ENCODE measurements at places on chromosomes 1 and 21.

DNA sequence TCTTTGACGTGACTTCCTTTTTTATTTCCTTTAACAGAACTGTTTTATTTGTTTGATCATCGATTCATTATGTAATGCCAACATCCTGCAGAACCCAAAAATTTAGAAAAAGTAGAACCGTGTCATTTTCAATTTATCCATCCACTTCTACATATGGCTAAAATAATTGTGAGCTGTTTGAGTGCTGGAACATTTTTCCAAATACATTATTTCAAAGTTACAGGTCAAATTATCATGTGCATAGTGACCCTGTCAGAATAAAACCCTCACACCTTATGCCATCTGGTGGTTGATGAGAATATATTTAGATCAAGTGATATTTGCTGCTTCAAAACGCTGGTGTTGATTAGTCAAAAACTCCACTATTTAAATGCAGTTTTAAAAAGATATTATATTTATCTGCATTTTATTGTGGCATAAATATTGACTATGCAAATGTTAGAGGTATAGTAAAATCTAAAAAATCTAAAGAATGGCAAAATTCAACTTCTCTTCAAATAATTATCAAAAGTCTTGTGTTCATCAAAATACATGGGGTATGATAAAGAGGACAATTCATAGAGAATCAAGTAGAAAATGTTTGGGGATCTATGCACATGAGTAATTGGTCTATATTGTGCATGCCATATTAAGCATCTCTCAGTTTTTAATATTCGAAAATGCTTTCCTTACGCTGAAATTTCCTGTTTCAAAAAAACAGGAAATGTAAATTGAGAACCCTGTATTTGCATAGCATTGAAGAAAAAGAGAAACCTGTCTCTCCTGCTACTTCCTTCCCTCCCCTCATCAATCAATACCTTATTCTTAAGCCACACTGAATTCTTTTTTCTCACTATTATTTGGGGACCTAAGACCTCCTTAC lies 39.7 kb downstream of the UBE2U start:
- DNase-seq: no peak

DNA sequence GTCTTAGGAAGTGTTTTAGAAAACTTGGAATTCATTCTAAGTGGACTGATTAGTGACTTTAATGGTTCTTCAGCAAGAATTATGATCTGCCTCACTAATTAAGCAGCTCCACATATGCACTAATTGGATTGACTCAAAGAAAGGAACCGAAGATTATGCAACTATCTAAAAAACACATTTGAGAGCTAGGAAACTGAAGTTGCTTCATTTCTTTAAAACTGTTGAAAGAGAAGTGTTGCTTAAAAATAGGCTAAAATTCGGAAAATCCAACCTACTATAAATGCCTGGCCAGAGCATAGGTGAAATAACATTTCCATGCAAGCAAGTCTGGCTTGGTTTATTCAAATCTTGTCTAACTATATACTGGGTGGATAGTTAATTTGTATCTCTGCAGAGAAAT lies 502.9 kb upstream of the ZRANB2 start:
- no peak for DNase-seq

- no peak for DNase-seq
Measured at GRCh38 chr1:180156201-180156600, 1.5 kb downstream of the QSOX1 start.

- DNase-seq: no peak
Measured at GRCh38 chr21:32380940-32381339, 11.9 kb downstream of the URB1 start.

DNA sequence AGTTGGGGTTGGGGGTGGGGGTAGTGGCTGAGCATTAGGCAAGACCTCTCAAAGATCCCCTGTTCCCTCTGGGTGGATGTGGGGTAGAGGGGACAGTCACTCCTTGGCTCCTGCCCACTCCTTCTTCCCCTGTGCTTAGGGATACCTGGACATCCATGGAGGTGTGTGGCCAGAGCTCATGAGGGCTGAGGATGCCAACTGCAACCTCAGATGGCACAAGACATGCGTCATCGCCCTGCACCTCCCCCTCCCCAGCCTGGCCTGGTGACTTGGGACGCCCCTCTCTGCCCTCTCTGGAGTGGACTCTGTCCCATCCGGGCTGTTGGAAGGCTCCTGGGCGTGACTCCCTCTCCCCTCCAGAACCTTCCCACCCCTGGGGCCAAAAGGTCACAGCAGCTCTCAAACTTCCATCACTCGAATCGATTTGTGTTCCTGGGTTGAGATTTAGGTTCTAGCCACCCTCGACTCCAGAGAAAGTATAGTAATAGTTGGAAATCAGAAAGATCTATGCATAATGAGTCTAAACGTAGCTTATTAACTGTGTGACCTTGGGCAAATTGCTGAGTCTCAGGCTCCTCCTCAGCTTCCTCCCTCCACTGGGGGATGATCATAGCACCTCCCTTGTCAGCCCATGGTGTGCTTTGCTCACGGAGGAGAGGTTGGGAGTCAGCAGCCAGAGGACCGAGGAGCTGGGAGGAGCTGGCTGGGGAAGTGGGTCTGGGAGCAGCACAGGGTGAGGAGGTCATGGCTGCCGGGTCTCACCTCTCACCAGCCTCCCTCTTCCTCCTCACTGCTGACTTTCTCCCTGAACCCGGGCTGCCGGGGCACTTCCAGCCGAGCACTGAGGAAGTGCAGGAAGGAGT lies 2.2 kb upstream of the PTPN7 start:
- DNase-seq: no peak

DNA sequence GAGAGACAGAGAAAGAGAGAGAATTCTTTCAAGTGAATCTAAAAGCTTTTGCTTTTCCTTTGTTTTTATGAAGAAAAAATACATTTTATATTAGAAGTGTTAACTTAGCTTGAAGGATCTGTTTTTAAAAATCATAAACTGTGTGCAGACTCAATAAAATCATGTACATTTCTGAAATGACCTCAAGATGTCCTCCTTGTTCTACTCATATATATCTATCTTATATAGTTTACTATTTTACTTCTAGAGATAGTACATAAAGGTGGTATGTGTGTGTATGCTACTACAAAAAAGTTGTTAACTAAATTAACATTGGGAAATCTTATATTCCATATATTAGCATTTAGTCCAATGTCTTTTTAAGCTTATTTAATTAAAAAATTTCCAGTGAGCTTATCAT lies 117.6 kb downstream of the PTPRC start:
- no peak for DNase-seq

All from lower leg skin (tissue), 4 donors.